ENCODE measurements at places on chromosomes 1 and 21.
A peak's percentile ranks its signal among the peaks of the same experiment; 100 is the strongest.

GRCh38 chr21:42925114-42925926 is at the start of gene ERVH48-1:
ERVH48-1 (minus strand) TSS chr21:42925630; CDS start chr21:42919006, 6,624 bp downstream.
- no peak for DNase-seq

DNA sequence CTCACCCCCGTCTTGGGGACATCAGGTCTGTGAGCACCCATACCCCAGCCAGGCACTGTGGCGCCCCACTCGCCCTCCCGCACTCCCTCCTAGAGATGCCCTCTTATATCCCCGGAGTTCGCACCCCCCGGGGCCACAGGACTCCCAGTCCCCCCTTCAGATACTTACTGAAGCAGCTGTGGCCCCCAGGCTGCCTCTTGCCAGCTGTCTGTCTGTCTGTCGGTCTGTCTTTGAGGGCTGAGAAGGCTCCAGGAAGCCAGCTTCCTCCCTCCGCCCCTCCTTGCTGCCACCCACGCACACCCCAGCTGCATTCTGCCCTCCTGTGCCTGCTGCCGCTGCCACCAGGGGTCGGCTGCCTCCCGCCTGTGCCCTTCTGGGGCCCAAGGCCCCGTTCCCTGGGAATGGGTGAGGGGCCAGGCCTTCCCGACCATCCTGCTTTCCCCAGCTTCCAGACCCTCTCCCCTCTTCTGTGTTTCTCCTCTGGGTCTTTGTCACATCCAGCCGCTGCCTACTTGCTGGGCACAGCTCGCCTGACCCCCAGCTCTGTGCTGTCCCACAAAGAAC is at the start of gene PTPN7:
Gene PTPN7, minus strand, starts transcription at position 226 of the 564 bp plus-strand sequence. CDS start 1,200 bp downstream, outside the sequence.
- DNase-seq, result peak; percentile 86

DNA sequence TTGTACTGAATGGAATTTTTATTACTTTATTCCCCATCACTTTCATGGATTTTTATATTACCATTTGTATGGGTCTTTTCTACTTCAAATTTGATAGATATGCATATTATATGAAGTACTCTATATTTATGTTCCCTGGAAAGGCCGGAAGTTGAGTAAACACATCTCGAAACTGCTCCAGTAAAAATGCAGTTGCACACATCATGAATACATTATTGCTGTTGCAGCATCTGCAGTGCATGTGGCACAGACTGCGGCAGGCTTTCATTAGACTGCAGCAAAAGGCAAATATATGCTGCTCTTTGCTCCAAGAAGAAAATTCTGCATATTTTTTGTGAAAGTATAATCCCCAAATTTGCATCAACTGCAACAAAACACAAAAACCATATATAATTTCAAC is 48.7 kb upstream of the LRRC7 start:
- DNase-seq, result no peak

- no peak for DNase-seq
These were observed 72.9 kb downstream of the TRIM11 start for GRCh38 chr1:228333739-228334115.

- DNase-seq, result no peak
These were observed 102.8 kb downstream of the ETS2 start for GRCh38 chr21:38908537-38908936.

GRCh38 chr21:43805275-43805800 is 16.0 kb downstream of the RRP1 start:
- no peak for DNase-seq

DNA sequence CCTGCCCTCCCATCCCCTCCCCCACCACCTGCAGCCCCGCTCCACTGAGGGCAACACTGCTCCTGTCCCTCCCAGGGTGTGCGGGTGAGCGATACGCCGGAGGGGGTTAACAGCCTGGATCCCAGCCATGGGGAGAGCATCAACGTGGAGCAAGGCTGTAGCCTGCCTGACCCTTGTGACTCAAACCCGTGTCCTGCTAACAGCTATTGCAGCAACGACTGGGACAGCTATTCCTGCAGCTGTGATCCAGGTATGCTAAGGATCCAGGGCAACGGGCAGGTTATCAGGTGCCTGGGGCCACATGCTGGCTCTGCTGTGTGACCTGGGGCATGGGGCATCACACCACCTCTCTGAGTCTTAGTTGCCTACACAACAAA is 15.0 kb downstream of the CELSR2 start:
- DNase-seq, result no peak

DNA sequence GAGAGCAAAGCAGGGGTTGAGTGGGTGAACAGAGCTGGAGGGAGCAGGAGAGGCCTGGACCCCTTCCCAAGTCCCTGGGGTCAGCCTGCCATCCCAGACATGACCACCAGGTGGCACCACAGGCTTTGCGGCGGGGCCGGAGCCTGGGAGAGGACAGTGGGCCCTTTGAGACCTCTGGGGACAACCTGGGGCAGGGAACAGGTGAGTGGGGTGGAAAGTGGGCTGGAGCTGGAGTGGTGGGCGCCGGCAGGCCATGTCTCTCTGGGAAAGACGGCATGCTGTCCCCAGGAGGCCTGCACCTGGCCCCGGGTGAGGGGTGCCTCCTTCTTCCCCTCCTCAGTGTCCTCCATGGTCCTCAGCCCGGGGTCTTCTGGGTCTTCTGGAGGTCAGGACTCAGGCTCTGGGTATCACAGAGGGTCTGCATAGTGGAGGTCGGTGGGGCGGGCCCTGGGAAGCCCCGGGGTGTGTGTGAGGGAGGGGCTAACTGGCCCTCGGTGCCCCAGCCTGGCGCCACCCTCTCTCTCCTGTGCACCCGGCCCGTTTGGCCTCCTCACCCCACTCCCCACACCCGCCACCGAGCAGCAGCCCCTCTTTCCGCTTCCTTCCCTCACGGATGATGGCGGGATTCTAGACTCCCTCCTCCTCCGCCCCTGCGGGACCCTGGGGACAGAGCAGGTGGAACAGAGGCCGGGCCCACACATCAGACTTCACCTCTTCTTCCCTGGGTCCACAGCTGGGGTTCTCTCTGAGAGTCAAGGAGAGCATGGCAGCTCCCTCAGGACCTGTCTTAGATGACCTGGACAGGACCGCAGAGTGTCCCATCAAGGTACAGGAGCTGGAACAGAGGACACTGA is 28.5 kb upstream of the PKP1 start:
- DNase-seq, result peak; percentile 57

- DNase-seq, result no peak
These were observed 246.1 kb upstream of the DUSP10 start for GRCh38 chr1:221987860-221988520.

DNA sequence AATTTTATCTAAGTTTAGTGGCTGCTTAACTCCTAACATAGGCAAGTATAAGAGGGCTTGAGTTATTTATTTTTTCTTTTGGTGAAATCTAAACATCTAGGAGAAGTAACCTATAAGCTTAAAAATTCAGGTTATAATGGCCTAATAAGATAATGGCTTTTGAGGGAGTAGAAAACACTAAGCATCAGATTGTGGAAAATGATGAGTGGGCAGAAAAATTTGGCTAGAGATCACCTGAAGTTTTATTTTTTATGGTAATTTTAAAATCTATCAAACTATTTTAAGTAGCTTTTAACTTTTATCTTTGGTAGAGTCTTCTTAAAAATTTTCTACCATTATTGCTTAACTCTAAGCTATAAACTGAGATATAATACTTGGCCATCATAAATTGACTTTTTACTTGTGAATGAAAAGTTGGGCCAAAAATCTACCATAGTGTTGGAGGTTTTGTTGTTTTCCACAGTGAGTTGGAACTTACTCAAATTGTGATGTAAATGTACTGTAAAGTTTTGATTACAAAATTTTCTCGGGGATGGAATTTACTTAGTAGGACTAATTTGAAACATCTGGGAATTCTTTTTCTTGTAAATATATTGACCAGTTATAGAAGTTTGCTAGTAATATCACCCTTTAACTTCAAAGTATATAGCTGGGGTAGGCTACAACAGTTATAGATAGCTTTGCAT is 63.9 kb downstream of the USP25 start:
- no peak for DNase-seq

GRCh38 chr1:17963513-17963912 is 144.1 kb upstream of the IGSF21 start:
- DNase-seq, result no peak

GRCh38 chr1:54081306-54082270 is 28.2 kb downstream of the TCEANC2 start:
- DNase-seq, result peak; percentile 64

- no peak for DNase-seq
These were observed 10.9 kb upstream of the TTC22 start for GRCh38 chr1:54811739-54812655.

DNA sequence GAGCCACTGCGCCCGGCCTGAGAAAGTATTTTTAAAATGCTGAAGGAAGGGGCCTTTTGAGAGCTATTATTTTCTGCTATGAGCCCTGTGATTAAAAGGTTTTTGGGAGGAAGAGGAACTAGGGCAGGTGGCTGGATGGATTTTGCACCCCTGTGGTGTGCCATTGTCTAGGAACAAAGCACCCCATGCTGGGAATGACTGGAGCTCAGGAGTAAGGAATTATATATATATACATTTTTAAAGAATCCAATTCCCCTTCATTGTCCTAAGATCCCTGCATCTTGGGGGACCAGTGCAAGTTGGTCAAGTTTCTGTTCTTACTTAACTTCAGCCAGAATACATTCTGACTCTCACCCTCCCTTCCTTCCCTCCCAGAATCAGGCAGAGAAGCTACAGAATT is 91.6 kb downstream of the ZNF648 start:
- no peak for DNase-seq

- DNase-seq, result no peak
These were observed 323.1 kb downstream of the HHIPL2 start for GRCh38 chr1:222224636-222225315.

GRCh38 chr1:222301652-222302051 is 246.3 kb downstream of the HHIPL2 start:
- DNase-seq, result no peak

- DNase-seq, result no peak
These were observed 8.6 kb upstream of the ACBD3 start for GRCh38 chr1:226195144-226195543.

- no peak for DNase-seq
These were observed 23.8 kb downstream of the C21orf91 start for GRCh38 chr21:17795146-17796036.

DNA sequence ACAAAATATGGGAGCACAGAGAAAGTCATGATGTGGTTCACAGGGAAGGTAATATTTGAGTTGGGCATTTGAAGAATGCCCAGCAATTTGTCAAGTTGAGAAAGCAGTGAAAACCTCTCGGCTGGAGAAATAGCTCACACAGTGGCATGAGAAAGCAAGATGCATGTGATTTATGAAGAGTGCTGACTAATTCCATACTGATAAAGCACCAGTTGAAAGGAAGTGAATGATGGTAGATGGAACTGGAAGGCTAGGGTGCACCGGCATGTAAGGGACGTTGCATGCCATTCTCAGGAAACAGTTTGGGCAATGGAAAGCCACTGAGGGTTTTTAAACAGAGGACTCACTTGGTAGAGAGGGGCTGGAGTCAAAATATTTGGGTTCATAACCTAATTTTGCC is 53.5 kb upstream of the MTF2 start:
- no peak for DNase-seq

DNA sequence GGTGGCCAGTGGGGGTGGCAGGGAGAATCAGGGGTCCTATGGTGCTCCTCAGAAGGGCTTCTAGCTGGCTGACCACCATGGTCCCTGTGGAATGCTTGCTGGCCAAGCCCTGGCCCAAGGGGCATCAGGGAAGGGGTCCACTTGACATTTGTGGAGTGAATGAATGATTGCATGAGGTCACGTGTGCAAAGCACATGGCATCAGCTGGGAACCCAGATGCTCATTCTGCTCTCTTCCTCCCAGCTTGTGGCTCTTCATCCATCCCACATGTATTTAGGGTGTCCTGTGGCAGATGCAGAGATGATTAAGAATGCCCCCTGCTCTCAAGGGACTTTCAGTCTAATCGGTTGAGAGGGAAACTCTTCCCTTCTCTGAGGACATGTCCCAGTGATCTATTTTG is 27.1 kb upstream of the PADI4 start:
- no peak for DNase-seq

GRCh38 chr1:62912028-62912638 is 128.2 kb downstream of the ATG4C start:
- DNase-seq, result peak; percentile 12

DNA sequence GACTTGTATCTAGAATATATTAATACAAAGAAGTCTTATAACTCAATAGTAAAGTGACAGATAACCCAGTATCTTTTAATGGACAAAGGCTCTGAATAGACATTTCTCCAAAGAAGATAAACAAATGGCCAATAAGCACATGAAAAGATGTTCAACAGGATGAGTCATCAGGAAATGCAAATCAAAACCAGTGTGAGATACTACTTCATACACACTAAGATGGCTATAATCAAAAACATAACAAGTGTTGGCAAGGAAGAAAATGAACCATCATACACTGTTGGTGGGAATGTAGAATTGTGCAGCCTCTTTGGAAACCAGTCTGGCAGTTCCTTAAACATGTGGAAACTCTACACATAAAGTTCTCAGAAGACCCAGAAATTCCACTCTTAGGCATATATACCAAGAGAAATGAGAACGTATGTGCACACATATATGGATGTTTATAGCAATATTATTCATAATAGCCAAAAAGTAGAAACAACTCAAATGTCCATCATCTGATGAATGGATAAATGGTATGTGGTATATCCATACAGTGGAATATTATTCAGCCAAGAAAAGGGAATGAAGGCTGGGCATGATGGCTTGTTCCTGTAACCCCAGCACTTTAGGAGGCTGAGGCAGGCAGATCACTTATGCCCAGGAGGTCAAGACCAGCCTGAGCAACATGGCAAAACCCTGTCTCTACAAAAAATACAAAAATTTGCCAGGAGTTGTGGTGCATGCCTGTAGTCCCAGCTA is 9.9 kb upstream of the MPL start:
- no peak for DNase-seq

- no peak for DNase-seq
These were observed 43.1 kb downstream of the FOXO6 start for GRCh38 chr1:41404308-41404761.

GRCh38 chr1:78054559-78054958 is 8.8 kb downstream of the GIPC2 start:
- no peak for DNase-seq

DNA sequence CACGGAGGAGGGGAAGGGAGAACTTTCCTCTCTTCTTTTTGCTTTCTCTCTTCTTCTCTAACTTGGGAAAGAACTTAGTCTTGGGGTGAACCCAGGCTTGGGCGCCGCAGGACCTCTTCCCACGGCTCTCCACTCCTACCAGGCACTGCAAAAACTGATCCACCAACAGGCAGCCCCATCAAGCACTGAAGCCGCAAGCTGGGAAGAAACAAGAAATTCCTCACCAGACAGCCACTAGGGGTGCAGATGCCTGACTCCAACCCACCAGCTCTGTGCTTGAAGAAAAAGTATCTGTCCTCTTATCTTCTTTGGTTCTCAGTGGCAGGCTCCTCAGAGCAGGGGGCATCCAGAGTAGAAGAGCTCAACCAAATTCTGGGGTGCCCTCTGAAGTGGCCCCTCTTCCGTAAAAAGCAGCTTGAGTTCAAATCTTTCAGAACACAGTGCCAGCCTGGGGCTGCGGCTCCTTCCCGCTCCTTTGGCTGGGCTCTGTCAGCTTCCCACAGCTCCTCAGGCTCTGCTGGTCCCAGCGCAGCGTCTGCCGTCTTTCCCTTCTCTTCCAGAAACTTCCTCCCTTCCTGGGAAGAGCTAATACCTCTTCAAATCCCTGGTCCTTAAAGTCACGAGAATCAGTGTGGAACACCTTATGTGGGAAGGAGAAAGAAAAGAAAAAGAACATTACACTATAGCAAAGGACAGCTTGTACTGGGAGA is 2.4 kb downstream of the SLC41A1 start:
- no peak for DNase-seq

GRCh38 chr1:27416387-27417111 is 24.1 kb downstream of the GPR3 start:
- DNase-seq, result peak; percentile 74

- no peak for DNase-seq
These were observed 142.8 kb upstream of the COA6 start for GRCh38 chr1:234230414-234230862.

GRCh38 chr1:4086921-4087320 is 186.8 kb upstream of the C1orf174 start:
- no peak for DNase-seq

Measured in MM.1S (cell line).